ENCODE measurements at places on chromosomes 6 and 20. TPM values are rescaled to one million over a fixed set of nuclear protein-coding genes. Genes with fewer than 3 reads are reported as not detected.

The GPR6 gene
- not detected for total RNA-seq

GRCh38 chr20:34368547-34368946 is 5.5 kb downstream of the ITCH start:
- DNase-seq: no peak

- DNase-seq: no peak
Measured at GRCh38 chr6:56372406-56372995, 125.1 kb upstream of the COL21A1 start.

The OPN5 gene
- total RNA-seq: not detected

DNA sequence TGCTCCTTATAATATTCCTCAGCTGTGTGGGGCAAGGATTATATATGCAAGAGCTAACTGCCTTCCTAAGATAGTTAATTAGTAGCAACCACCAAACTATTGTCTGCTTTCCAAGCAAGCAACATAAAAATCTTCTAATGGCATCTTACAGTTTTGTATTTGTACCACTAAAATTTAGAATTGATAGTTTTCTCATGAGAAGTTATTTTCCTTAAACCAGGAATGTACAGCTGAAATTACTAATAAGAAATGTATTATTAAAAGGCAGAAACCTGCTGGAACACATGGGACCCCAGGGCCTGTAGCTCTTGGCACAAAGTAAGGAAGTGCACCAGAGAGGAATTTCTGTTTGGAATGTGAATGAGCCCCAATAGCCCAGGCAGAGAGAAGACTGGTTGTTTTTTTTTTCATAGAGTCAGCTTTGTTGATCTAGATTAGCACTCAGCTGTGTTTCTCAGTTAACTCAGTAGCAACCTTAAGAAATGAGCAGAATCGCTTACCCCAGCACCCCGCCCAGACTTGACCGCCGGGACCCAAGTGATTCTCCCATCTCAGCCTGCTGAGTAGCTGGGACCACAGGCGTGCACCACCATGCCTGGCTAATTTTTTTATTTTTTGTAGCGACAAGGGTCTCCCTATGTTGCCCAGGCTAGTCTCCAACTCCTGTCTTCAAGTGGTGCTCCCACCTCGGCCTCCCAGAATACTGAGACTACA is 2.6 kb downstream of the MGME1 start:
- peak; percentile 37 for DNase-seq
